ENCODE measurements at places on chromosomes 2 and 18.

DNA sequence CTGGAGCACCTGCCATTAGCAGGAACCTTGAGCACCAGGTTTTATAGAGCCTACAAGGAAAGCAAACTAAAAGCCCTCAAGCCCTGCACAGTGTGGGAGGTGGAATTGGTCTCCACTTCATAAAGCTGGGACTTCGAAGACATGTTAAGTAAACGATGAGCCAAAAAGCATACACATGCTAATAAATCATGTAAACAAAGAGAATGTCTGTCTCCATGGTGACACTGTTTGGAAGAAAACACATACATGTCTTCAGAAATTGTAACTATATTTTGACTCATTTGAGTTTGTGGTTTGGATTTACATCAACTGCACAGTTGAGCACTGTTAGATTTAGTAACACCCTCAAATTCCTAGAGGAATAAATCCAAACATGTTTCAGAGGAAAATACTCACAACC lies 978.5 kb upstream of the LRRTM1 start:
- no peak for DNase-seq

- DNase-seq: no peak
Observed at GRCh38 chr18:28086670-28087552, 90.0 kb downstream of the CDH2 start.

DNA sequence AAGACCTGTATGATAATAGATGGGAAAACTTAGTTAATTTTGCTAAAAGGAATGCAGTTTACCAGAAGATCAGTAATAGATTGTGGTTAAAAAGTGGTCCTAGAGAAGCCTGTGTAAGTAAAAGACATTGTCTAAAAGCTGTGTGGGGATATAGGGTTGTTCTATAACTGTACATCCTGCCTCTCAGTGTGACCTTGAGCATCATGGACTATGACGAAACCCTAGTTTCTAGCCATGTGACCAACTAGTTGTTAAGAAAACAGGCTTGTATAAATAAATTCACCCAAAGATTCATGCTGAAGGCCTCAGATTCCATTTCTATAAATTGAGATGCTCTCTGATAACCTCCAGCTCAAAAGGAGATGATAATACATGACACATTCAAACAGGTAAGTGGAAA lies 160.7 kb downstream of the IKZF2 start:
- DNase-seq: no peak

- DNase-seq: no peak
Observed at GRCh38 chr2:29155578-29155977, 40.4 kb downstream of the CLIP4 start.

DNA sequence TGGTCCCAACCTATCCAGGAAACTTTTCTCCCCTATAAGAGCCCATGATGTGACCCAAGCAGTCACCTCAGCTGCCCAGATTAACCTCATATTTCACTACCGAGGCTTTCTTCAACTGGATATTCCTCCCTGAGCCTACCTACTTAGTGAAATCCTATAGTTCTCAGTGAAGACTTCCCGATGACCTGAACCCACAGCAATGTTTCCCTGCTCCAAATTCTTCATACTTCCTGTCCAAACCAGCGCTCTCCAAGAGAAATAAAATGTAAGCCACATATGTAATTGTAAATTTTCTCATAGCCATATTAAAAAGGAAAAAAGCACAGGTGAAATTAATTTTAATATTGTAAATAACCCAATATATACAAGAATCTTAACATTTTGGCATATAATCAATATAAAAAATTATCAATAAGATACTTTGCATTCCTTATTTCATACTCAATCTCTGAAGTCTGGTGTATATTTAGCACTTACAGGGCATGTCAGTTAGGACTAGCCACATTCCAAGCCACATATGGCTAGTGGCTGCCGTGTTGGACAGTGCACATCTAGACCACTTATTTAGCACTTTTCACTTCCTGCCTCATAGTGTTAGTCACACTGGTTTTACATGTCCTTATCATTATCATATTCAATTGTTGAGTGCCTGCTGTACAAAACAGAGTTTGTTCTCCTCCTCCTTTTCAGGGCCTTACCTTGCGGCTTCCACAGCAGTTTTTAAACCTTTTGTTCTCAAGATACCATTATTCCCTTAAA lies 1.9 kb upstream of the STAT4 start:
- no peak for DNase-seq

GRCh38 chr2:175414882-175415487 lies 233.5 kb upstream of the ATP5MC3 start:
- DNase-seq: no peak

DNA sequence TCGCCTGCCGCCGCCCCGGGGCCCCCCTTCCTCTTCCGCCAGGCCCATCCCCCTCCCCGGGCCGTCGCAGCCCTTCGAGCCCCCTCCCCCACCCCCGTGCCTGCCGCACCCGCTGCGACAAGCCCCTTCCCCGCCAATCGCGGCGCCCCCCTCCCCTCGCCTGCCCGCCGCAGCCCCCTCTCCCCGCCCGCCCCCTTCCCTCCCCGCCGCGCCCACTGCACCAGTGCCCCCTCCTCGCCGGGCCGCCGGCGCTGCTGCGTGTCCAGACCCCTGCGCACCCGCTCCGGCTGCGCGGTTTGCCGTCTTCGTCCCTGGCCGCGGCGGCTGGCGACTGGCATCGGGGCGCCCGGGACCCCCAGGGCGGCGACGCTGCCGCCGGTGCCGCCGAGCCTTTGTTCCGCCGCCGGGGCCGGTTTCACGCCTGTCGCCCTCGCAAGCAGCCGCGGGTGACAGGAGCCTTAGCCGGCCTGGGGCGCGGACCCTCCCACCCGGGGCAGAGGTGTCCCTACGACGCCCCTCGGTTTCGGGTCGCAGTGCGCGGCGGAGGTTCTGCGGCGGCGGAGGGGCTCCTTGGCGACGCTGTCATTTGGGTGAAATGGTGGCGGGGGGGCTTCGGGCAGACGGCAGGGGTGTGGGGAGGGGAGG lies 18.1 kb downstream of the GPC1 start:
- DNase-seq: no peak

GRCh38 chr2:25483607-25484266 lies 142.0 kb upstream of the DNMT3A start:
- DNase-seq: no peak

GRCh38 chr2:60331115-60331809 lies 222.2 kb downstream of the BCL11A start:
- no peak for DNase-seq

DNA sequence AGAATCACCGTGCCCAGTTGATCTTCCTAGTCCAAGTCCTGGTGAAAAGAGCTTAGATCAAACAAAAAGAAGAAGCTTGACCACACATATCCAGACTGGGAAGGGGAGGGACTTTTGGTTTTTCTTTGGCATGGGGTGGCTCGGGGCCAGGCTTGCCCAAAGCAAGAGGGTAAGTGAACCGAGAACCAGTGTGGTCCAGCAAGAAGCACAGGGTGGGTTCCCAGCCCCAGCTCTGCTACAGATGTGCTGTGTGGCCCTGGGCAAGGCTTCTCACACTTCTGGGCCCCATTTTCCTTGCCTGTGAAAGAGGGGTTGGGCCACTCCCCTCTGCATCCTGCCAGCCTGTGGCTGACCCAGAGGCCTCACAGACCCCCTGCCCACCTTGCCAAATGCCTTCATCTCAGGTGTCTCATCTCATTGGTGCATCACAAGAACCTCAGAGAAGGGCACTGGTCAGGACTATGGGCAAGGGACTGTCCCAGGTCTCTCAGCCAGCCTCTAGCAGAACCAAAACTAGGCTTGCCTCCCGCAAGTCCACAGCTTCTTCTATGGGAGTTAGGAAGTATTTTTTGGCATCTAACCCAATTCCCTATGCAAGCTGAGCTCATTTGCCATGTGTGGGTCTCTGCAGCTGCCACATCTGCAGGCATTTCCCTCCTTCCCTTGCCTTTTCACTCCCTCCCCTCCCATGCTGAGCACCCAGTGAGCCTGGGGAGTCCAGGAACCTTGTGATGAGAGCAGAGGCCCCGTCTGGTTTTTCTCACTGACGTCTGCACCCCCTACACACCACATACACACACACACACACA lies 6.9 kb downstream of the ATP6V1B1 start:
- no peak for DNase-seq

- no peak for DNase-seq
Observed at GRCh38 chr2:221346411-221346810, 225.7 kb downstream of the EPHA4 start.

GRCh38 chr2:196131949-196132925 lies 39.1 kb downstream of the STK17B start:
- peak; percentile 77 for DNase-seq

Measured in activated CD8-positive, alpha-beta memory T cell treated with anti-CD3 and anti-CD28 coated beads, Interleukin-2, amount 50 U/mL, for 48 hours (primary cell).